ENCODE measurements at places on chromosomes 6 and 20.

- no peak for DNase-seq
Measured at GRCh38 chr6:32974541-32975308, 6.3 kb downstream of the BRD2 start.

DNA sequence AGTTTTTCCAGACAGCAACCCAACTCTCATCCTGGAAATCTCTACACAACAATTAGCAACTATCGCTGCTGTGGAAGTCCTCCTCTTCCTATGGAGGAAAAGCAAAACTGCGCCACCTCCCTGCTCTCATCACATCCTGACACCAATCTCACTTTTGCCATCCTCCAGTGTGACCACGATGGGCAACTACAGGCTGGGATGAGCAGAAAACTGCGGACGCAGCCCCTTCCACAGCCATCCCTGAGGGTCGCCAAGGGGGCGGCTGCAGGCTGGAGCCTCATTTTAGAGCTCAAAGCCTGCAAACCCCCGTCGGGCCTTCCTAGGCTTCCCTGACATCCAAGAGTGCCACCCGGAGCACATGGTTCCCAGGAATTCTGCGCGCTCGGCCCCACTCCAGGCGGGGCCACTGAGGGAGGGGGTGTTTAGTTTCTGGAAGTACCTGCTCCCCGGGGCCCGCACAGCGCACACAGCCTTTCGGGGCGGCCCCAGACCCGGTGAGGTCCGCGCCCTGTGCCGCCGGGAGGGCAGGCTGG lies 1.2 kb downstream of the TCFL5 start:
- DNase-seq: no peak

DNA sequence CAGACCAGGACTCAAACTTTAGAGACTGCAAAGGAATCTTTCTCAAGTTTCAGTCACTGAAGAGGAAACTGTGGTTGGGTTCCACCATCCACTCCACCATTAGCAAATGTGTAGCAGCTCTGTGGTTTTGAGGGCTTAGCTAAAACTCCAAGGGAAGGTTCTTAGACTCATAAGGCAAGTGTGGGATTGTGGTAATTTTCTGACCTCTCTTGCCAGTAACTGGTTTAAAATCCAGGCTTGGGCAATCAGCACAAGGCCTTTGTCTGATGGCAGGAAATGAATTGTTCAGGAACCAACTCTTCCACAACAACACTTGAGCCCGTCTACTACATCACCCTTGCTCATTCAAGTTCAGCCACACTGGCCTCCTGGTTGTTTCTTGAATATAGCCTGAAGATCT lies 68.6 kb upstream of the FBXL4 start:
- no peak for DNase-seq

DNA sequence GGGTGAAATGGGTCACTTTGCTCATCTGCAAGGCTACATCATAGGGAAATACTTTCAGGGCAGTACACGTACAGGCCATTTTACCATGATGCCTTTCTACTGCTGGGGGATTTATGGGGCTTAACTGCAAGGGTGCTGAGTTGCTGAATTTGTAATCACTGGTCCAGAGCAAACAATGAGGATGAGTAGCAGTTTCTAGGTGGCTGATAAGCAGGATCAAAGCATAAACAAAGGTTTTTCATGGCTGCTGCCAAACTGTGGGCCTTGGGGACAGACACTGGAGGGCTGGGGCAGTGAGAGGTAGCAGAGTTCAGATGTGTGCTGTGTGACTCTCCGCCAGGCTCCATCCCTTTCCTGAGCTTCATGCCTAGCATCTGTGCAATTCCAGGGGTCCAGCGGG lies 68.3 kb downstream of the CNBD2 start:
- DNase-seq: no peak

- DNase-seq: no peak
Measured at GRCh38 chr6:54921891-54922290, 75.3 kb downstream of the FAM83B start.

DNA sequence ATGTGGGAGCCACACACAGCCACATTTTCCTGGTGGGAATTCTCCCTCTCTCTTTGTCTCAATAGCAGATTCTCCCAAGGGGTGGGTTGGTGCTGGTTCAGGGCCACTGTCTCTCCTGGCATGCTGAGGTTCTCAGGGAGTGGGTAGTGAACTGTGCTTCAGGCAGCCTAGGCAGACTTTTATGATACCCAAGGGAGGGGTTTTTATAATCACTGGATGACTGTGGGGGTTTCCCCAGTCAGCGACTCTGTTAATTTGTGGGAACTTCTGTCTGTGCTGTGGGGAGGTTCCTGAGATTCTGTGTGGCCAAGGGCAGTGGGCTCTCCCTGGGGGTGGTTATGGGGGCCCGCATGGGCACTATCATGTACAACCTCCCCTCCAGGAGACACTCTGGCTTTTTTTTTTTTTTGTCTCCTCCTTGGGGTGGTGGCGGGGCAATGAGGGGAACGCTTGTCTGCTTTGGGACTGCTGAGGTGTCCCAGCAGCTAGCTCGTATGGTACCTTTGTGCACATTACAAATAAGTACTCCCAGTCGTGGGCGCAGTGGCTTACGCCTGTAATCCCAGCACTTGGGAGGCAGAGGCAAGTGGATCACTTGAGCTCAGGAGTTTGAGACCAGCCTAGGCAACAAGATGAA lies 10.0 kb downstream of the PTK7 start:
- DNase-seq: no peak

GRCh38 chr6:73704798-73705197 lies 8.8 kb downstream of the CD109 start:
- no peak for DNase-seq

DNA sequence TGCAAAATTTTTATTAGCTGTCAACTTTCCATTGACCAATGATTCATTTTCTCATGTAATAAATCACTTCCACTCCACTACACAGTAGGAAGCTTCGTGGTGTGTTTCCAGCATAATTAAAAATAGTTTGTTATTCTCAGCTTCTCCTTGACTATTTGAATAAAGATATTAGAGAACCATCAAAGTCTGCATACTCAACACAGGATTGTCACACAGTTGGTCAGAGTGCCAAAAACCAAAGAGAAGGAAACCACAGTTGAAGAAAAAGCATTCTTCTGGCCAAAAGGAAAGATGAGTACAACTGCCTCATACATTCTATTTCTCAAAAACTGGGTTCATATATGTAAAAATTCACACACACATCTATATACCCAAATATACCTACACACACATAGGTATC lies 455.1 kb upstream of the HSF2 start:
- DNase-seq: no peak

- DNase-seq: no peak
Measured at GRCh38 chr20:23132293-23132929, 46.3 kb upstream of the CD93 start.

DNA sequence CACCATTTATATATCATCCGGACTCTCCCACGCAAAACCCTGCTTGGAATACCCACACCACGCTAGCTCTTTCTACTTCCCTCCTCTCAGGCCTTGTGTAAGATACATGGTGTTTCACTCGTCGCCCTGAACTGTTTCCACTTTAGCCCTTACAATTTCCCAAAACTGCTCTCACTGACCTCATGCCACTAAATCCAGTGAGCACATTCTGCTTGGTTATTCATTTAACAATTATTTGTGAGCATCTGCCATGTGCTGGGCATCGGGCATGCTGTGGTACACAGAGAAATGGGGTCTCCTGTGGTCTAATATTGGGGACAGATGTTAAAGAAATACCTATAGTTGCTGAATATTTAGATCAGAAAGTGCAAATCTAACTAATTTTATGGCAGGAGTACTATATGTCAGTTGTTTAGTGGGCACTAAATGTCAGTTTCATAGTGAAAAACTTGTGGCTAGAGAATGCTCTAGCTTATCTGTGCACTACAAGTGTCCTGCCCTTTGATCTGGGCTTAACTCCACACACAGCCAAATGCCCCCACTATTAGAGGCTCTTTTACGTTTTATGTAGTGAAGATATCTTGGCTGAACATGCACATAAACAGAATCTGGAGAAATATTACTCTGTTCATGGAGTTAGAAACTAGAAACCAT lies 41.0 kb downstream of the PLEKHG1 start:
- DNase-seq: no peak

DNA sequence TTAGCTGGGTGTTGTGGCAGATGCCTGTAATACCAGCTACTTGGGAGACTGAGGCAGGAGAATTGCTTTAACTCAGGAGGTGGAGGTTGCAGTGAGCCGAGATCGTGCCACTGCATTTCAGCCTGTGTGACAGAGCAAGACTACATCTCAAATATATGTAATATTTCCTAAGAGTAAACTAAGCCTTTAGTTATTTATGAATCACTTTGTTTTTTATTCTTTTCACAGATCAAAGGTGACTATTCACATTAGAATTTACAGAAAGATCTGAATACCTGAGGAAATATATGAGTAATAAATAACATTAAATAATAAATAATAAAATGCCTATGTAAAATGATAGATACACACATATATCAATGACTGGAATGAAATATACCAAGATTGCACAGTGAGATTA lies 630.8 kb upstream of the IMPG1 start:
- DNase-seq: no peak

DNA sequence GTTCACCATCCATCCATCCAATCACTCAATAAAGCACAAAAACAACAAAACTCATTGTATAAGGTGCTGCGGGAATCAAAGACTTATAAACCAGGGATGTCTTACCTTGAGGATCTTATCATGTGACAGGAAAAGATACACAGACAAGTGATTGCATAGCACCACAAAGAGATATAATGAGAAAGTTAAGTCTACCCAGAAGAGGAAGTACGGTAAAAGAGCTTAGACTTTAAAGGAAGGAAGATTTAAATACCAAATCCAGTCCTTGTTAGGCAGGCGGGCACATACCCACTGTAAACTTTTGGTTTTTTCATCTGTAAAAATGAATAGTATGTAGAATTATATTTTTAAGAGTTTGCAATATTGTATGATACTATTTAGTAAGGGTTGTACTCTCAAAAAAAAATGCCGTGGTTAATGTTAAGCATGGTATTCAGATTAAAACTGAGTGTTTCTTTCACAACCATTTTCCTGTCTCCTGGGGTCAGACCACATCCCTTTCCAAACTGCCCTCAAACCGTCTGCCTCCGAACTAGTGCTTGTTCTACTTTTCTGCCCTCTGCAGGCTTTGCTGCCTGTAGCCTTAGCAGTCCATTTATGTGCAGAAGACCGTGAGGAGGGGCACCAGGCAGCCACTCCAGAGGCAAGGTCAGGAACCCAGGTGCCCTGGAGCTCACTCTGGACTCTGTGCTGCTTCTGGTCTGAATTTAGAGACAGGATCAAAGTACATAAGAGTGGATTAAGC lies 179.5 kb upstream of the SYNDIG1 start:
- no peak for DNase-seq

DNA sequence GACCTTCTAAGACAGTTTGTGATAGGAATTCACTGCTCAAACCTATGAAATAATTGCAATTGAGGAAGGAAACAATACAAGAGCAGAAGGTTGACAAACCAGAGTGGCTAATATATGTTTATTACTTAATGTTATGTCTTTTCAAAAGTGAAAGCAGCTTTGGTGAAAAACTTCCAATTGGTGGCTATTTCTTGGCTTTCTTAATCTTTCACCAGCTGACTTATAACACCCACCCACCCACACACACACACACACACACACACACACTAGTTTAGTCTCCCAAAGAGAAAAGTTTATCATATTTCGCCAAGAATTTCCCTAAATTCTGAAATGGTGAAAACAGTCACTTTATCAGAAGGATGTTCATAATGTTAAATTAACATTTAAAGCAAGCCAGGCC lies 583.5 kb downstream of the EYS start:
- DNase-seq: no peak

GRCh38 chr6:43481075-43481474 lies 3.7 kb downstream of the TJAP1 start:
- no peak for DNase-seq

DNA sequence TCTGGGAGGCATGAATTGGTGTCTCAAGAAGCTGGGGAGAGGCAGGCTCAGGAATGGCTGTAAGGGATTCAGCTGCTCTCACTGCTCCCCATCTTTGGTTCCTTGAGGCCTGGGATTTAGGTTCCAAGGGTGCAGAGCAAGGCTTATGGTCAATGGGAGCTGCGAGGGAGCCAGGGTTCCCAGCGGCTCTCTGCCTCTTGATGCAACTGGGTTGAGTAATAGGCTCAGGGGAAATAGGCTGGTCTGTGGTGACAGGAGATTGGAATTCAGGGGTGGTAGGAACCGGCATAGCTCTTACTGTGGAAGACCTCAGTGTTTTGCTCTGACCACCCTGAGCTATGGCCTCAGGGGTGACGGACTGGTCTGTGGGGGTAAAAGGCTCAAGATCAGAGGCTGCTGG lies 13.0 kb upstream of the NRM start:
- no peak for DNase-seq

- DNase-seq: no peak
Measured at GRCh38 chr6:142950291-142950690, 5.3 kb upstream of the HIVEP2 start.

- no peak for DNase-seq
Measured at GRCh38 chr6:134517145-134517658, 199.3 kb upstream of the SGK1 start.

DNA sequence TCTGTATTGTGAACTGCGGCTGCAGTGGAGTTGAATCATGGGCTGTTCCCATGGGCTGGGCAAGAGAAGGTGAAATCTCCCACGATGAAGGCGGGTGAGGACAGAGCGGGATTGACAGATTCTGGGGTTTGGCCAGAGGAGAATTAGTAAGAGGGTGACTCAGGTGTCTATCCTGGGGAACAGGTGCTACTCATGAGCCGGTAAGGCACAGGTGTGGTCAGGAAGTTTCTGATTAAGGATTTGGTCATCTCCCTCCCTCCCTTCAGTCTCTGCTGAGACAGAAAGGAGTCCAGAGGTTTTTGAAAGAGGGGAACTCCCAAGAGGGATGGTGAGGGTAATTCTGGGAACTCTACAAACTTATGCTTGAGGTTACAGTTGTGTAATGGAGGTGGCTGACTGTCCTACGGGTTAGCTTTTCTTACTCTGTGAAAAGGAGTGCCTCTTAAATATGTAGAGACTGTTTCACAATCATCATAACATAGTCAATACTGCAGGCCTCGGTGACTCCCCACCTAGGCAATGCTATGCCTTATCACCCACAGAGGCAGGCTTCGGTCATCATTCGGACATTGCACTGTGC lies 31.5 kb downstream of the SERPINB1 start:
- no peak for DNase-seq

DNA sequence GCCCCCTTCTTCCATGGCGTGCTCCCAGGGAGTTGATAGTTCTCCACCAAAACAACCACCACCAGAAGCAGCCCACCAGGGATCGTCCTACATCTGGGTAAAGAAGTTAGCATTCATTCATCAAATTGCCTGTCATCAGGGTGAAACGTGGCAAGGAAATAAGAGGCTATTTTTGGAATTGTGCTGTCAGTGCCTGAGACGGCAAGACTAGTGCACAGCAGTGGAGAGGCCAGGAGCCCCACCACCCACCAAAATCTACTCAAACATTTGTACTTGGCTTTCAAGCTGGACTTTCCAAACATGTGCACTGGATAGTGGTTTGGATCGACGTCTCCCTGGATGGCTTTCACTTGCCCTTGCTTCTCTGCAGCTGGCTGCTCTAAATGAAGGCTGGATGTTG lies 44.8 kb downstream of the TXNDC5 start:
- DNase-seq: no peak

GRCh38 chr6:127191716-127192115 lies 73.2 kb downstream of the RSPO3 start:
- no peak for DNase-seq

- DNase-seq: no peak
Measured at GRCh38 chr6:13558718-13559117, 15.7 kb upstream of the SIRT5 start.

Data from stimulated activated CD4-positive, alpha-beta T cell treated with anti-CD3 and anti-CD28 coated beads, Interleukin-4, amount 100 ng/mL, for 1 hour (primary cell).